CD4-positive, alpha-beta memory T cell (primary cell): ENCODE measurements at places on chromosomes 1 and 21.

DNA sequence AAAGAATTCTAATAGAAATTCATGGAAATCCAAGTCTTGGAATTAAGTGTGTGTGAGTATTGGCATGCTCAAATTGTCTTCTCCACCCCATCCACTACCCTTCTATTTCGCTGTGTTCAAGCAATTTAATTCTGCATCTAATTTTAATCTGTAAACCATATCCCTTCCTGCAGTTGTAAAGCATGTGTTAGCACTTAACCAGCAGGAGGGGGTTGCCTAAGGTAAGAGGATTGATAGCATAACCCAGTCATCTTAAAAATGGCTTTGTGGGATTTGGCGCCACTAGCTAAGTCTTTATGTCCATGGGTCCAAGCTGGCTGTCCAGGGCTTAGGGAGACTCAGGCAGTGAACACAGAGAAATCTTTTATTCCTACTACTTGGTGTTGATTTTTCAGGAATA is 210.3 kb downstream of the PTPRC start:
- no peak for DNase-seq

- no peak for DNase-seq
Measured at GRCh38 chr1:156122086-156122485, 7.6 kb downstream of the LMNA start.

- DNase-seq: no peak
Measured at GRCh38 chr1:36083635-36084496, at the start of gene TEKT2. TEKT2 (plus strand) TSS chr1:36084094; CDS start chr1:36084922, 828 bp downstream.

DNA sequence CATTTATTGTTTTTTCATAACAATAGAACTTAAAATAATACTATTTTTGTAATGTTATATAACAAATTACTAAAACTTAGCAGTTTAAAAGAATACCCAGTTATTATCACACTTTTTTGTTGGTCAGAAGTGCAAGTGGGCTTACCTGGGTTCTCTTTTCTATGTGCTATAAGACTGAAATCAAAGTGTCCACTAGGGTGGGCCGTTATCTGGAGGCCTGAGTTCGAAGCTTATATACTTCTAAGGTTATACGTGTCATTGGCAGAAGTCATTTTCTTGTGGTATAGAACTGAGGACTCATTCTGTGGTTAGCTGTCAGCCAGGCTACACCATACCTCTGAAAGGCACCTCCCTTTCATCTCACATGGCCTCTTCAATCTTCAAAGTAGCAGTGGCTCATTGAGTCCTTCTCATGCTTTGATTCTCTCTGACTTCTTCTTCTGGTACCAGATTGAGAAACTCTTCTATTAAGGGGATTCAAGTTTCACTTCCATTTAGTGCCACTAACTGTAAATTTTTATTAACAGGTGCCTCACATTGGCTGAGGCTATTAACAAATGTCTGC is 414.3 kb downstream of the AMY1C start:
- DNase-seq: no peak

- no peak for DNase-seq
Measured at GRCh38 chr1:187696073-187696472, 867.3 kb downstream of the PLA2G4A start.

DNA sequence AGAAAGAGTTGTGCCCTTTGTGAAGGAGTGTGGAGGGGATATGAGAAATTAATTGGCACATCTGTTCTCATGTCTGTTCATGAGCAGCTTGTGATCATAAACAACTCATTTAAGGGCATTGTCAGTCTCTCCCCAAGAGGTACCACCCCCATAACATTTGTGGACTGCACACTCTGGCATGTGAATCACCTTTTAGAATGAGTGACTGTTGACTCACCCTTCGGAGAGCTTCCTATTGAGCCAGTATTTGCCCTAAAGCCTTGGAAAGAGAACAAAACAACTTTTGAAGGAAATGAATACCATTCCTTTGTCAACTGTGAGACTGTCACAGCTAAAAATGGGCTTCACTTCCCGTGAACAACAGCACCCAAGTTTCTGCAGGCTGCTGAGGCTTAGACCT is 27.5 kb upstream of the MYSM1 start:
- no peak for DNase-seq

- DNase-seq: no peak
Measured at GRCh38 chr1:121546830-121547591, 362.2 kb downstream of the SRGAP2C start.

DNA sequence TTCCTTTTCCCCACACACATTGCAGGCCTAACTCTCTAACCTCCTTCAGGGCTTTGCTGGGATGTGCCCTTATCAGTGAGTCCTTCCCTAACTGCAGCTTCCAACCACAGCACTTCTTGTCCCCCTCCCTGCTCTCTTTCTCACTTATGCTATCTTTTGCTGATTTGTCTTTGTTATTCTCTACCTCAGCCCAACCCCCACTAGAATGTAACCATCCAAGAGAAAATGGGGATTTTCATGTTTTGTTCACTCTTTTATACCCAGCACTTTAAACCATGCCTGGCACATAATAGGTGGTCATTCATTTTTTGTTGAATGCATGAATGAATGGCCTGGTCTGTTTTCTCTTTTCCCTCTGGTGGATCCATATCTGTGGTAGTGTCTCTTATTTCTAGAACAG is 243.5 kb downstream of the KAZN start:
- no peak for DNase-seq

GRCh38 chr1:109198745-109199144 is 15.0 kb upstream of the SARS1 start:
- no peak for DNase-seq

DNA sequence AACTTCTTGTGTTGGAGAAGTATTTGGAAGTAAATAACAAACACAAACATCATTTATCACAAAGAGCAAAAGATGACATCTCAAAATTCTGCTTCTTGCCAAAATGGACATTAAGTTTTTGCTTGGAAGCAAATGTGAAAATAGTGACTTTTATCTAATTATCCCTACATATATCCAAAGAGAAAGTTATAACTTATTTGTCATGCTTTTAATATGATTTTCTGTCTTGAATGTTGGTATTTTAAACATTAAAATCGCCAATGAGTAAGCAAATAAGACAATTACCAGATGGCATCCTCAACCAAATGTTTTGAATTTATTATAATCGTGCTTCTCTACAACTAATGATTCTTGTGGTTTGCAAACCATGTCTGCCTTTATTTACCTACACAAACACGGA is 594.3 kb downstream of the KIF26B start:
- DNase-seq: no peak

GRCh38 chr1:206774093-206774492 is 1.8 kb upstream of the IL10 start:
- DNase-seq: no peak

GRCh38 chr1:234206651-234207284 is 166.5 kb upstream of the COA6 start:
- DNase-seq: no peak
